CD4-positive, CD25-positive, alpha-beta regulatory T cell (primary cell): ENCODE measurements at places on chromosomes 13 and 19.

GRCh38 chr19:35075202-35076025, 33.9 kb downstream of the HPN start:
- no peak for DNase-seq

- DNase-seq = peak; percentile 33
Measured at GRCh38 chr19:48190288-48190884, 19.9 kb downstream of the ZSWIM9 start.

GRCh38 chr13:98821372-98822224, 69.1 kb upstream of the SLC15A1 start:
- DNase-seq = no peak

GRCh38 chr19:2175742-2176141, 12.0 kb downstream of the DOT1L start:
- no peak for DNase-seq

- peak; percentile 34 for DNase-seq
Measured at GRCh38 chr19:11463391-11463790, 17.5 kb downstream of the ELAVL3 start.

DNA sequence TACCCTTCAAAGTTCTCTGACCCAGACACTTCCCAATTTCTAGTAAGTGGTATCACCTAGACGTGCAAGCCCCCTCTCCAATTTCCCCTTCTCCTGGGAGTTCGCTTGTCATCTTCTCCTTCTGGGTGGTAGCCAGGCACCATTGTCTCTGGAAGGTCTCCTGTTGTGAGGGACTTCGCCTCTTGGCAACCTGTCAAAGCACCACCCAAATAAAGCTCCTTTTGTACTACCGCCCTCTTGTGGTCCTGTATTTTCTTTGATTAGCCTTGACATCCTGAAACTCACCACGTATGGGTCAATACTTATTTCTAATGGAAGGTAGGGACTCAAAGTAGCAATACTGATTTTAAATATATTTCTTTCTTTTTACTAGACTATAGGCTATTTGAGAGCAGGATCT, 8.2 kb downstream of the GPC5 start:
- DNase-seq = no peak

DNA sequence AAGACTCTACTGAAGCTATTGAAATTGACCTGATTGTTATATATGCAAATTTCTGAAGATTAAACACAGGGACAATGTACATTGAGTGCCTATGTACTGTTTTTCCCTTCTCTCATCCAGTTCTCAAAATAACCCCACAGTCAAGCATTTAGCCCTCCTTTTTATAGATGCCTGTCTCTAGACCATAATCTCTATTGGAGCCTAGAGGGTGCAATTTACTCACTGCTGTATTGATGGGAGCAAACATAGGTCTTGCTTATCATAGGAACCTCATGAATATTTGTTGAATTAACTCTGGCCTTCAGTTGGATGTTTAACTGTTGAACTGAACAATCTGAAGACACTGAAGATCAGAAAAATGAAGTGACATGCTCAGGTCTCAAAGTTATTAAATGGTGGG, 183.0 kb downstream of the RFC3 start:
- DNase-seq = no peak

GRCh38 chr13:45331123-45331619, 9.8 kb downstream of the TPT1 start:
- DNase-seq = no peak

- no peak for DNase-seq
Measured at GRCh38 chr19:5091018-5091683, 122.2 kb downstream of the KDM4B start.

DNA sequence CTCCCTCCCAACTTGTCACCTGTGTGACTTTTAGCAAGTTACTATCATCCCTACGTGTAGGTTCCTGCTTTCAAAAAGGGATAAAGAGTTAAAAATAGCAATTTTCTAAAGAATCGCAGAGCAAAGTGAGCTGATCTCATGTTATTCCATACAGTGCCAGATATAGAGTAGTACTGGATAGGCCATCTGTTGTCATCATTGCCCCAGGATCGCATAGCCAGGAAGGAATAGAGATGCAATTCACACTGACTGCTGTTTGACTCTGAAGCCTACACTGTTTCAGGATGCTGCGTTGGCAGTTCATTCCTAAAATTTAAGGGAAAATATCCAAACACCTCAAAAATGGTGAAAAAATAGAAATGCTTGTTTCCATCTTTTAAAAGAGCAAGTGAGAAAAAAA, 138.9 kb downstream of the SHISA2 start:
- no peak for DNase-seq

DNA sequence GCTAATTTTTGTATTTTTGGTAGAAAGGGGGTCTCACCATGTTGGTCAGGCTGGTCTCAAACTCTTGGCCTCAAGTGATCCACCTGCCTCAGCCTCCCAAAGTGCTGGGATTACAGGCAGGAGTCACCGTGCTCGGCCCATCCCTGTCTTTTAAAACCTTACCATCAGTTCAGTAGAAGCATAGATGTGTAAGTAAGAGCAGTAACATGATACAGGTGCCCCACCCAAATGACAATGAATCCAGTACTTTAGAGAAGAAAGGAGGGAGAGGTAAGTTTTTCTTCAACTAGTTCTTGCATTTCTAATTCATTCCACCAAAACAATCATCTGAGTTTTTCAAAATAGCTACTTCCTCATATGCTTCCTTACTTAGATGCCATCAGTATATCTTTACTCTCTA, 21.9 kb downstream of the SPRY2 start:
- DNase-seq = no peak

GRCh38 chr13:68439817-68440216, 1209.7 kb upstream of the PCDH9 start:
- no peak for DNase-seq

- no peak for DNase-seq
Measured at GRCh38 chr13:27474751-27475268, 24.4 kb upstream of the MTIF3 start.
